Kidney glomerular epithelial cell (primary cell): ENCODE measurements at places on chromosomes 1 and 21.
A peak's percentile ranks its signal among the peaks of the same experiment; 100 is the strongest.

- DNase-seq = no peak
Measured at GRCh38 chr21:43728154-43728466, 9.2 kb downstream of the PDXK start.

DNA sequence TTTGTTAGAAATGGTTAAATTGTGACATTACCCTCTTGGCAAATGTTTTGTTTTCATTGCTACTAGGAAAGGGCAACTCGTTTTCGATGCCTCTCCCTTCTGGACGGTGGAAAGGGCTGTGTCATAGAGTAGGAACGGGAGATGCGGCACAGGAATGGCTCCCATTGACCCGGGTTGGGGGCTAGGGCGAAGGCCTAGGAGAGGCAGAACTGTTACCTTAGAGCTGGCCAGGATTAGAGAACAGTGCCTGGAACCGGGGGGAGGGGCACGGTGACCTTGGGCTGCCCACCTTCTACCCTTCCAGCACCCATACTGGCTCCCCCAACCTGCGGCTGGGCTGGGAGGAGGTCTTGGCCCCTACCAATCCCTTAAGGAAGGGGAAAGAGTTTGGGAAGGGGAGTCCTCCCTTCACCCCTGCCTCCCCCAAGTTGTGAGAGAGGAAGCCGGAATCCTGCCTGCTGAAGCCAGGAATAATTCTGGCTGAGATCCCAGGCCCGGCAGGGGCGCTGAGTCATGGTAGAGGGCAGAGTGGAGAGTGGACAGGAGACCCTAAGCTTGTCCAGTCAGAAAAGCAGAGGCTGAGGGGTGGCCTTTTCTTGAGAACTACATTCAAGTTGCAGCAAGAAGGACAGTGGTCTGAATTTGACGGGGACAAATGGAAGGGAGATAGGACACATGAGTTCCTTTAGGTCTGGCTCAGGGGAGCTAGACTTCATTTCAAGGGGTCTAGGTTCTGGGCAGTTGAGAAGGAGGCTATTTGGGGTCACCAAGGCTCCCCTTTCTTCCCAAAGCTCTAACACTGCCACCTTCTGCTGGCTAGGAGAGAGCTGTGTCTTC is 8.2 kb downstream of the LMNA start:
- DNase-seq = peak; percentile 55

GRCh38 chr1:30023339-30024022 is 699.9 kb downstream of the MATN1 start:
- DNase-seq = no peak

DNA sequence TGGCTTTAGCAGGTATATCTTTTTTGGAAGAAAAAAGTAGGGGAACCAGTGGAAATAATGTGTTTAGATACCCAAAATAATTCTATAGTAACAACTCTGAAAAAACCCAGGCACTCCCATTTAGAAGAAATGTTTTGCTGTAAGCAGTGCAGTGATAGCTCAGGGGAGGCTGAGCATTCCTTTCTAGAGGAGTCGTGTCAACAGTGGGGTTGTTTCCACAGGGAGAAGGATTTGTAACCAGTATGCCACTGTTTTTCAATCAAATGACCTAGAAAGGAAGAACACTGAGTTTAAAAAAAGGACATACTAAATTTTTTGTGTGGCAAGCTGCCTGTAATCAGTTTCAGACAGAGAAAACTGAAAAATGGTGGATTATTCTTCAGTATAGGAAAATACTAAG is 2.4 kb downstream of the PGD start:
- peak; percentile 42 for DNase-seq

DNA sequence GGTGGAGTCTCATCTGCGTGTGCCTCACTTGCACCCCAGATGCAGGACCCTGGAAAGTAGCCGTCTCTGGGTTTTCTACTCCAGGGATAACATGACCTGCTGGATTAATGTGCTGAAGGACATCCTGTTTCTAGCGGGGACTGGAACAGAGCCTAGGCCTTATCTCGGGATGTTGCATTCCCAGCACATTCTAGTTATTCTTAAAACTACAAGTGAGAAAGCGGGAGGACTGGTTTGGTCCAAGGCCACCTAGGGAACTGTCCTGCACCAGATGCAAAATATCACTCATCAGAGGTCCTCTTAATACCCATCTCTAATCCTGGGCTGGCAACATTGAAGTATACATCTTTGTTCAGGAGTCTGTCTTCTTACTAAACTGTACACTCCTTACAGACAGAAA is 179.9 kb downstream of the ZC3H11B start:
- DNase-seq = no peak

- no peak for DNase-seq
Measured at GRCh38 chr1:96882096-96882495, 160.5 kb downstream of the PTBP2 start.

GRCh38 chr1:173506437-173506836 is 29.3 kb downstream of the PRDX6 start:
- DNase-seq = peak; percentile 25

DNA sequence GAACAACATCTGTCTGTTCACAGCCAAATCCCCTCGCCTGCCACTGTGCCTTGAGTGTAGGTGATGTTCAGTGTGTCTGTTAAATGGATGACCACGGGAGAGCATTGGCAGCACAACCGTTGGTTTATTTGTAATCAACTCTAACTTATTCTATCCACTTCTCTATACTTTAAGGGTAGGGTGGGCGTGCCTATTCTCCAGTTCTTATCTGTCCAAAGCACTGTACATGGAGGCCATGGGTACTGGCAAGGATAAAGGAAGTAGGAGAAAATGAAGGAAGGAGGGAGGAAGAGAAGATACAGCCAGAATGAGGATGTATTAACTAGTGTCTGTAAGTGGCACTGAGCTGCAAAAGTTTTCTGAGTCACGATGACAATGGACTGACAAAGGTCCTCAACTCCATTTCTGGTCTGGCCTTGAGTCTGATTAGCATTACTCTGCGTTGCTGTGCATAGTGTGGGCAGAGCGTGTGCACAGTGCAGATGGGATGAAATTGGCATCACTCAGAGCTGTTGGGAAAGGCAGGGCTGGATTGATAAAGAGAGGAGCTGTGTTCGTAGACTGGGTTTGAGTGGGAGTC is 7.1 kb downstream of the RHOU start:
- DNase-seq = no peak

DNA sequence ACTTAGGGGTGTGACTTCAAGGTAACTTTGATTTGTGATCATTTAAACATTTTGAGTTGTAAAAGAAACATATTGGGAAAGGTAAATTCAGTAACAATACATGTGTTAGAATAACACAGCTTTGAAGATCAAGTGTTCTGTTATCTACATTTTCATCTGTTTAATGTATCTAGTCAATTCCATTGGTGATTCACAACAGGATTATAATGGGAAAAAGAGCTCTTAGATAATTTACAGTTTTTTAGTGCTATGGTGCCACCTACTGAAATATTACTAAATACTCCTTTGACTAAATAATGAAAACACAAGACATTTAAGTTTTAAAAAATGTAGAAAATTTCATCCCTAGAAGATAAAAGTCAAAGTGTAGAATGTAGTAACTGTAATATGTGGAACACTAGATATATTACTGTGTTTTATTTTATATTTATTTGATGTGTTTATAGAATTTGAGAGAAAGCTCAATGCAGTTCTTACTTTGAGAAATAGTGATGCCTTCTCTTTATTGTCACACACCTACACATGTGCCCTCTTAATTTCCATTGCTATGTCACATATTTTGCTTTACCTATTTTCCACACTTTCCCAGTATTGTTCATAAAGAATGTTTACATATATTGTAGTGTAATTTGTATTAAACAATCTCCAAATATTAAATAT is 47.4 kb downstream of the PTPRC start:
- DNase-seq = peak; percentile 51

- DNase-seq = peak; percentile 56
Measured at GRCh38 chr1:230772457-230773395, 25.5 kb downstream of the CAPN9 start.

- no peak for DNase-seq
Measured at GRCh38 chr1:37501661-37502060, 12.9 kb downstream of the MEAF6 start.

GRCh38 chr1:57345916-57346315 is 77.9 kb downstream of the DAB1 start:
- DNase-seq = no peak

DNA sequence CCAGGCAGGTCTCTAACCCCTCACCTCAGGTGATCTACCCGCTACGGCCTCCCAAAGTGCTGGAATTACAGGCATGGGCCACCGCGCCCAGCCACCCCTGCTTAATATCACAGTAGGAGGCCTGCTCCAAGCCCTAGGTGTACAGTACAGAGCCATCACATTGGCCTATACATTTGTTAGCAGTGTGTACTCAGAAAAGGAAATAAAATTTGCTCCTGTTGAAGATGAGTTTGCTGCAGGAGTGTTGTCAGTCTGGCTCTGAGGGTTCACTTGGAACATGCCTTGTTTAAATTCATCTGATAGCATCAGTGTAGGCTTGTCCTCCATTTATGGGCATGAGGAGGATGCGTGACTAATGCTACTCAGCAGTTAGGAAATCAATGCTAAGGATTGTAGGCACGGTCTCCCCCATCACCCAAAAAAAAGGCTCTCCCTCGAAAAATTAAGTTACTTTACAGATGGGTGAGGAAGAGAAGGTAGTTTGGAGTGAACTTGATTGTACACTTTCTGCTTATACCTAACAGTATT is 4.6 kb upstream of the ENAH start:
- DNase-seq = no peak

GRCh38 chr1:181743878-181744312 is 260.6 kb downstream of the CACNA1E start:
- DNase-seq = no peak

DNA sequence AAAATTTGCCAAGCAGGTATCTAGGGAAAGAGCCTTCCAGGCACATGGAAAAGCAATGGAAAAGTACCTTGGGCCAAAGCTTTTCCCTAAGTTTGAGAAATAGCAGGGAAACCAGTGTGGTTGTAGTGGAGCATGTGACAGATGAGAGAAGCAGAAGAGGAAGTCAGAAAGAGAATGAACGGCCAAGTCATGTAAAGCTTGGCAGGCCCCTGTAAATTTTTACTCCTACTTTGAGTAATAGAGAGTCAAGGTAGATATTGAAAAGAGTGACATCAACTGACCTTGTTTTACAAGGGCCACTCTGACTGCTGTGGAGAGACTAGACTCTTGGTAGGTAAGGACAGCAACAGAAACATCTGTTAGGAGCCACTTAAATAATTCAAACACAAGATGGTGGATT is 180.9 kb upstream of the PRMT6 start:
- DNase-seq = no peak

DNA sequence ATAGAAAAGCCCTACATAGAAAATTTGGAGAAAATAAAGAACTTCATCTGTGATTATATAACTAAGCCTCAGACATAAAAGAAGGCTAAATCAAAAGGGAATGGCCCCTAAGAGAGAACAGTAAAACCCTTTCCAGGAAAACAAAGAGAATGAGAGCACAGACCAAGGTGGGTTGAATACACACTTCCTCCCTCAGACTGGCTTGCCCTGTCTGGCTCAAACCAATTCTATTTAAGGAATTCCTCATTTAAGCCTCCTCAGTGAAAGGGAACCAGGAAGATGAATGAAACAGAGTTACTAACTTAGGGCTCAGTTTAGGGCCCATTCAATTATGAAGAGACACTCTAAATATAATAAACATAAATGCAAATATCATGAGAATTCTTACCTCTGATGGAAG is 10.6 kb upstream of the SYT14 start:
- no peak for DNase-seq

DNA sequence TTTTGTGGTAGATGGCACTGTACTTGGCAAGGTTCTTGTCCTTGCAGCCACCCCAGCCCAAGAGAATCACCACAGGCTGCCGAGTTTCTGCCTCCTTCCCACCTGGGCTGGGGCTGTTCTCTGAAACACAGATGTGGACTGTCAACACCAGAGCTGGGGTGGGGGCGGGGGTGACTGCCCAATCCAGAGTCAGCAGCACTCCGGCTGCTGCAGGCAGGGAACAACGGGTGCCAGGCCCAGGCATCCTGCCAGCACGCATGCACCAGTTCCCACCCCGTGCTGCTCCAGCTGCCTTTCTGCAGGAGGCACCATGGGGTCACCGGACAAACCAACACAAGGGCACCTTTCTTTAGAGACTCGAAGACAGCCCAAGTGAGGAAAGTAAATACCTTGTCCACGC is 14.1 kb downstream of the TMEM53 start:
- no peak for DNase-seq

- DNase-seq = no peak
Measured at GRCh38 chr1:71273334-71273733, 192.5 kb upstream of the ZRANB2 start.

DNA sequence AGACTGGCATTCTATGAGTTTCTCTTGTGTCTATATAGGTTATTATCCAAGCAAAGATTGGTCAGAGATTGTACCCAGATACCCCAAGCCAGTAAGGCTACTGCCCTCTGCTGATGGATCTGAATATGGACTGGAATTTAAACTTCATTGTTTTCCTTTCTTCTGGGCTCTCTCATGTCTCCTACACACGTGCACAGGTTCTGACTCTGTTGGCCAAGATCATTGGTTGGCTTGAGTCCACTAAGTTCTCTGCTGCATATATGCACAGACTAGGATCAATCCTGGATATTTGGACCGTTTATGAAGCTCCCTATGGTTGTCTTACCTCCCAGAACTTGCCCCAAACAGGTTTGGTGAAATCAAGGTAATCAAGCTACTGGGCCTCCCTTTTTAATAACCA is 69.7 kb downstream of the CC2D1B start:
- peak; percentile 70 for DNase-seq

DNA sequence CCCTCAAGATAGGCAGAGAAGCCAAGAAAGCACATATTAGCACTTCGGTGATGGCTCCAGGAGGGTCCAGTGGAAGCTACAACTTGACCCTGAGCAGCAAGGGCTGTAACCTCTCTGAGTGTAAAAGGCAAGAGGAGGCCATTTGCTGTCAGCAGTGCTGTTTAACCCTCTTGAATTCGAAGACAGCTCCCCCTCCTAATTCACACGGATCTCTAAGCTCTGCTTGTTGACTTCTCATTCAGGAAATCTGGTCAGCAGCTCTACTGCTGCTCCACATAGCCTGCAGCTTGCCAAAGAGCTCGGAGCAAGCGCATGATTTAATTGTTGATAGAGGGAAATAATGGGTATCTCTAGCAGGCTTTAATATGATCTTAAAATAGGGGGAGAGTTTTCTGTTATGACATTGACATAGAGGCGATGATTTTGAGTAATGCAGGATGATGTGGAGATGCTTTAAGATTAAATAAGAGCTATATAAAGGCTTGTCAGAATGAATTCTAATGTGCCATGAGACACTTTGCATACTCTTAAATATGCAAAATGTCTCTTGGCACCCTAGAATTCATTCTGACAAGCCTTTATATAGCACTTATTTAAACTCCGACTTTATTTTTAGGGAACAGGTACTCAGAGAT is 79.4 kb upstream of the USH2A start:
- DNase-seq = no peak
